ENCODE measurements at places on chromosomes 2 and 18.

DNA sequence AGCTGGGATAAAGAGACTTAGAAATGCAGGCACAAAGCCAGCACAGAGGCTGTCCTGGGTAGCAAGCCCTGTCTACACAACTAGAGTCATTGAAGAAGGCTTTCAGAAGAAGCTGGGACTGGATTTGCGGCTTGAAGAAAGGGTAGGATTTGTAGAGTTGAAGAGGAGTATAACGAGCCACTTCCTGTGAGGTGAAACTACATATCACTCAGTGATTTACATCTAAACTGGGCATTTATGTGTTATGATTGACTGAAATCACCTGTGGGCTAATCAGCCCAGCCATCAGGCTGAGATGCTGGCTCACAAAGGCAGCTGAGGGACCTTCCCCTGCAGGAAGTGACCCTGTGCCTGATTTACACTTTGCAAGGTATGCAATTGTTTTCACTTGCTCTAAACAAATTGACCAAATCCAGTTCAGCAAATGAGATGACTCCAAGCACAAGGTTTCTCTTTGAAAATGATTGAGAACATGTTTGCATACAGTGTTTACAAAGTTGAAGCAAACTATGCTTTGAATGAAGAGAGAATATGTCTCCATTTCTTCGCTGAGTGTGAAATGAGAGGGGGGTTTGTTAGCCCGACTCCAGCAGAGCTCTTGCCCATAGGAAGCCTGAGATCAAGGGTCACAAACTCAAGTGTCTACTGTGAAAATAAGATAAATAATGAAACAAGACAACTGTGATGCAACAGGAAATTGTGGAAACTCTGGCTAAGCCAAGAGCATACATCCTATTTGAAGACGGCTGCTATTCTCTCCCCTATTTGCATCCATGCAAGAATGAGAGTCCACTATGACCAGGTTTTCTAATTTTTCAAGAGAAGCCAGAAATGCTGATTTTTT, 69.3 kb upstream of the HK2 start:
- no peak for DNase-seq

DNA sequence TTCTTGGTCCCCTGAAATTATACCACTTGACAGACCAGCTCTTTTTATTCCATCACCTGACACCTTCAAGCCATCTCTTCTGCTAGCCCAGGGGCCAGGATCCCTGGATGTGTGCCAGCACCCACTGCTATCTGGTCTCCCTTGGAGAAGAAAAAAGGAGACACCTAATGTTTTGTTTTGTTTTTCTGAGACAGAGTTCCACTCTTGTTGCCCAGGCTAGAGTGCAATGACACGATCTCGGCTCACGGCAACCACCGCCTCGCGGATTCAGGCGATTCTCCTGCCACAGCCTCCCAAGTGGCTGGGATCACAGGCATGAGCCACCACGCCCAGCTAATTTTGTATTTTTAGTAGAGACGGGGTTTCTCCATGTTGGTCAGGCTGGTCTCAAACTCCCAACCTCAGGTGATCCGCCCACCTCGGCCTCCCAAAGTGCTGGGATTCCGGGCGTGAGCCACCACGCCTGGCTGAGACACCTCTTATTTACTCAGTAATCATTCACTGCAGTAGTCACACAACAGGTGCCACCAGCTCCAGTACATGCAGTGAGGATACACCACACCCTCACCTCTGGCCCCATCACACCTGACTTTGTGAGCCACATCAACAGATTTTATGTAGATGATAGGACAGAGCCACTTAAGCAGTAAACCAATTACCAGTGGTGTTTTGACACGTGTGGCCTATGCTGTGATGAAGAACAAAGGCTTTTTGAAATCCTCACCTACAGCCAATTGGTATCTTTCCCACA, 42.8 kb upstream of the PCBP1 start:
- DNase-seq: no peak

DNA sequence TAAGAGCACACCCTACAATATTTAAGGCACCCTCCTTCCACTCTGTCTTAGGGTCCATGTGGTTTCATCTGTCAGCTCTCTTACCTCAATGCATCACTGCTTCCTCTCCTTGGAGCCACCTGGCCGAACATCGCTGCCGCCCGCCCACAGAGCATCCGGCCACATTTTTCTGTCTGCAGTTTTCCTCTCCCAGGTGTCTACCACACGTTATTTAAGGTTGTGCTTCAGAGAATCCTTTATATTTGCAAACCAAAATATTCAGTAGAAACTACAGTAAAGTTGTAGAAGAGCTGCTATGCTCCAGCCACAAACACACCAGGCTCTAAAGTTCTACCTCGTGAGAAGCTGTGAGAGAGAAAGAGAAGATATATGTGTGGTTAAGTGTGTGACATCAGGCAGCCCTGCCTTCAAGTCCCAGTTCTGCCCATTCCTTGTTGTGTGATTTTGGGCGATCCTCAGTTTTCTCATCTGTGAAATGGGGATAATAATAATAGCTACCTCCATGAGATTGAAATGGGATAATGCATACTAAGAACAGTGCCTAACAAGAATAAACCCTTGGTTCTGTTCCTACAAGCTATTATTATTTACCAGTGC, 4.9 kb upstream of the STK17B start:
- no peak for DNase-seq

DNA sequence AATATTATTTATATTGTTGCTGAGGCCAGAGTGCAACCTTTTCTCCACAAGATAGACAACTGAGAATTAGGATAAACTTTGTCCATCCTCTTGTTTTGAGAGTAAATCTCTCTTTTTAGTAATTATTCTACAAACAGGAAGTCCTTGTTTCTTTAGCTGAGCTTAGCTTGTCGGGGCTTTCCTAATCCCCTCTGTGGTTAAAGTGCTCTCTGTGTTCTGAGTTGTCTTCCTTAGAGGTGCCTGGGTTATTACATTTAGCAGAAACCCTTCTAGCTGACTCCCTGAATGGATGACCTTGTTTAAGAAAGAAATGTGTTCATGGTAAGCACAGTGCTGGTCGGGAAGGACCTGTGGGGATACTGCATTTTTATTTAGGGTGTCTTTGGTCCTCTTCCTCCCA, 12.7 kb downstream of the USP39 start:
- DNase-seq: no peak

- DNase-seq: peak; percentile 48
Observed at GRCh38 chr2:64605026-64605471, 48.7 kb downstream of the SERTAD2 start.

GRCh38 chr18:48776156-48776555, 174.6 kb downstream of the SMAD7 start:
- no peak for DNase-seq

GRCh38 chr2:151251012-151251411, 10.7 kb downstream of the RBM43 start:
- peak; percentile 15 for DNase-seq
